ENCODE measurements at places on chromosomes 13 and 19.

- DNase-seq, result no peak
These were observed 13.5 kb upstream of the PLA2G4C start for GRCh38 chr19:48123907-48124651.

DNA sequence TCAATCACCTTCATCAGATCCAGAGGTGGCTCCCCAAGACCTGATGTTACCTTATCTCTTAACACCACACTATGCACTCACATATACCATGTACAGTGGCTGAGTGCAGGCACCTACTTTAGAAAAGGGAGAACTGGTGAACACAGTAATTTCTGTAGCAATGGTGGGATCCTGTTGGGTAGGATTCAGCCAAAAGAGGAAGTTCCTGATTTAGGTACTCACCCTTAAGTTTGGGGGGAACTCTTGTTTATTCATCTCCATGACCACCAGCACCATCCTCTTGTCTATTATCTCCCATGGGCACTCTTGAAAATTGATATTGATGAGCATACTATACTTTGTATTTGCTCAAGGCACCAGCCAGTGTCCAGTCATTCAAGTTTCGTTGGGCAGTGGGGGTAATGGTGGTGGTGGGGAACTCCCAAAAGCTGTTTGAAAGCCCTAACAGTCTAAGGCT is 324.4 kb downstream of the LMO7 start:
- no peak for DNase-seq

- no peak for DNase-seq
These were observed 20.2 kb upstream of the MYDGF start for GRCh38 chr19:4690361-4690760.

GRCh38 chr19:7527516-7528191 is 5.2 kb downstream of the MCOLN1 start:
- DNase-seq, result peak; percentile 57

DNA sequence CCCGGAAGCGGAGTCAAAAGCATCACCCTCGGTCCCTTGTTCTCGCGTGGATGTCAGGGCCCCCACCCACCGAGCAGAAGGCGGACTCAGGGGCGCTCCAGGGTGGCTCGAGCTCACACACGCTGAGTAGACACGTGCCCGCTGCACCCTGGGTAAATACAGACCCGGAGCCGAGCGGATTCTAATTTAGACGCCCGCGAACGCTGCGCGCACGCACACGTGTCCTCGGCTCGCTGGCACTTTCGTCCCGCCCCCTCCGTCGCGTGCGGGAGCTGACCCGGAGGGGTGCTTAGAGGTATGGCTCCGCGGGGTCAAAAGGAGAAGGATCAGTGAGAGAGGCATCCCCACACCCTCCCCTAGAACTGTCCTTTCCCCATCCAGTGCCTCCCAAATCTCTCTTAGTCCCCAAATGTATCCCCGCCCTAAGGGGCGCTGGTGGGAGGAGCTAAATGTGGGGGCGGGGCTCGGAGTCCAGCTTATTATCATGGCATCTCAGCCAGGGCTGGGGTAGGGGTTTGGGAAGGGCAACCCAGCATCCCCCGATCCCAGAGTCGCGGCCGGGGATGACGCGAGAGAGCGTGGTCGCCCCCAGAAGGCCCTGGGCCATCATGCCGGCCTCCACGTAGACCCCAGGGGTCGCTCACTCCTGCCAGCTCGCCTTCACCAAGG is 451 bp upstream of the ICAM5 start:
- no peak for DNase-seq

DNA sequence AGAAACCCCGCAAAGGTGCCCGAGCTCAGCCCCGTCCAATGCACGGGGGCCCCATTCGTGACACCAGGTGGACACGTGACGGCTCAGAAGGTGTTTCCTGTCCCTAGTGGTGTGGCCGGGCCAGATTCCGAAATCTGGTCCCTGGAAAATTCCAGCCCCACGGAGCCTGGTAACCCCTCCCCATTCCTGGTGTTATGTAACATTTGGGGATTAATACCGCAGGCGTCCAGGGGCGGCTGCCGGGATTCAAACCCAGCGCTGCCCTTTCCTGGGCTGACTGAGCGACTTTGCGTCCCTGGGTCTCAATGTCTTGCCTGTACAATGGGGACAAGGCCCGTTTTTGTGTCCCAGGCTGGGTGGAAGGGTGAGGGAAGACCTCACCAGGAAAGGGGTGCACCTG is 1.0 kb upstream of the PLK5 start:
- DNase-seq, result no peak

- no peak for DNase-seq
These were observed 23.1 kb downstream of the LRFN3 start for GRCh38 chr19:35959040-35959967.

DNA sequence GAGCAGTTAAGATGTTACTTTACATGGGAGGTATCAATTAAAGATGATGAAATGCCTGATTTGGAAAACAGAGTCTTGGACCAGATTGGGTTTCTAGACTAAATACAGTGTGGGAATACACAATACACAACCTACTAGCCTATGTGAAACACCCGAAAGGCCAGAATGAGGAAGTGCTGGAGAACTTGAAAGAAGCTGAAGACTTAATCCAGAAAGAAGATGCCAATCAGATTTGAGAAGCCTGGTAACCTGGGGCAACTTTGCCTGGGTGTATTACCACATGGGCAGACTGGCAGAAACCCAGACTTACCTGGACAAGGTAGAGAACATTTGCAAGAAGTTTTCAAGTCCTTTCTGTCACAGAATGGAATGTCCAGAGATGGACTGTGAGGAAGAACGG is 43.2 kb downstream of the N4BP2L1 start:
- DNase-seq, result no peak

- DNase-seq, result no peak
These were observed 16.0 kb downstream of the SLC1A5 start for GRCh38 chr19:46772170-46773017.

- no peak for DNase-seq
These were observed 2.7 kb downstream of the CYP4F12 start for GRCh38 chr19:15675560-15675959.

DNA sequence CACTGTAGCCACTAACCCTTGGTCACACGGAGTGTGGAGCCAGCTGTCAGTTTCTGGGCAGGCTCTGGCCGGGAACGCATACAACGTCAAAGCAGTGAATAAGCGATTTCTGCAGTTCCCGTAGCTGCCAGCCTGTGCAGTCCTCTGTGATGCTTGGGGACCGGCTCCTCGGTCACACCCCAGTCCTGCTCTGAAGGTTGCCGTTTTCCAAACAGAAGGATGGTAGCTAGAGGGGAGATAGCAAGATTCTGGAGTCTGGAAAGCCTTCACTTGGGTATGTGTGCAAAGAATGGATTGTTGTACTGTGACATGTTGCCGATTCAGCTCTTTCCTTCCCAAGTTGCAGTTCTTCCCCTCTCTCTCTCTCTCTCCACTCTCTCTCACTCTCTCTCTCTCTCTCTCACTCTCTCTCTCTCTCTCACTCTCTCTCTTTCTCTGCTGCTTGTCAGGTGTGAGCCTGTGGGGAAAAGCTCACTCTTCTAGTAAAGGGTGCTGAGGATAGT is 38.7 kb upstream of the C1QTNF9 start:
- DNase-seq, result peak; percentile 70

GRCh38 chr19:50975766-50976165 is 6.4 kb upstream of the KLK6 start:
- no peak for DNase-seq

GRCh38 chr19:5030822-5031221 is 61.9 kb downstream of the KDM4B start:
- no peak for DNase-seq

GRCh38 chr13:24505756-24506155 is 6.8 kb downstream of the PARP4 start:
- no peak for DNase-seq

GRCh38 chr13:41955605-41956004 is 5.3 kb downstream of the VWA8 start:
- no peak for DNase-seq

DNA sequence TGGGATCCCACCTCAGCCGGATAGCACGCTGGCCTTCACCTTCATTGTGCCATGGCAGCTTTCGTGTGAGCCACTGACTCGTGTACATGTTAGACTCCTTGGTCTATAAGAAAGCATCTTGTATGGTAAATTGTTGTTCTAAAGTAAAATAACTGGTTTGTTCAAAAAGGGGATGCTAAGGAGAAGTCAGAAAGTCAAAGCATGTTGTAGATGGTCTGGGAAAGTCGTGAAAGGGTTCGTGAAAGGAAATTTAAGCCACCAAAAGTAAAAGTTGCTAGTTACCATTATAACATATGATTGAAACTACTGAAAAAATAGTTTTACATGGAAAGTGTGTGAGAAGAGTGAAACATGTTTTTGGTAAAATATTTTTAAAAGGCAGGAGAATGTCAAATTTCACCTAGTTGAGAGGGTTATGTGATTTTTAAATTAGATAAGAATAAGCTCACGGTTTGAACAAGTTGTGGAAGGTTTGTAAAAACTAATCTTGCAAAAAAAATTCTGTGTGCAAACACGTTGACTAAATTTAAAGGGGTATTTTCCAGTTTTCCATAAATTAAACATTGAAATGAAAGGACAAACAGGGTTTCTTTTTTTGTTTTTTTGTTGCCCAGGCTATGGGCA is 23.4 kb downstream of the DPRX start:
- no peak for DNase-seq

GRCh38 chr19:50745221-50745620 is 22.1 kb downstream of the CLEC11A start:
- no peak for DNase-seq

- no peak for DNase-seq
These were observed 3.4 kb downstream of the SF3A2 start for GRCh38 chr19:2239771-2240770.

DNA sequence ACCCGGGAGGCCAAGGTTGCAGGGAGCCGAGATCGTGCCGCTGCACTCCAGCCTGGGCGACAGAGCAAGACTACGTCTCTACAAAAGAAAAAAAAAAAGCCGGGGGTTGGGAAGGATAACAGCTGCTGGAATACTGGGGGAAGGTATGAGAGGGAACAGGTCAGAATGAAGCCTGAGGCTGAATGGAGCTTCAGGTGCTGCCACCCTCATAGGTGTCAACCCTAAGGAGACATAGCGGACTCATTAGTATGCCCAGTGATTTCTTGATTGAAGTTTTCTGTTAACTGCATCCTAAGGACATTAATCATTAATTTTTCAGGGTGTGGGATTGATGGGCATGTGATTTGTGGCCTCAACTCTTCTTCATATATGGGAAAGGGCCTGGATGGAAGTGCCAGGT is 6.0 kb downstream of the SMARCA4 start:
- DNase-seq, result no peak

GRCh38 chr13:20119960-20120359 is 40.9 kb downstream of the GJA3 start:
- DNase-seq, result no peak

GRCh38 chr13:33452873-33453517 is 167.4 kb upstream of the STARD13 start:
- peak; percentile 54 for DNase-seq

- DNase-seq, result no peak
These were observed 16.6 kb upstream of the RANBP3 start for GRCh38 chr19:5994405-5995165.

GRCh38 chr19:42201489-42202289 is 15.8 kb downstream of the DEDD2 start:
- DNase-seq, result peak; percentile 58

GRCh38 chr13:19845758-19846157 is 17.7 kb downstream of the ZMYM5 start:
- peak; percentile 94 for DNase-seq

DNA sequence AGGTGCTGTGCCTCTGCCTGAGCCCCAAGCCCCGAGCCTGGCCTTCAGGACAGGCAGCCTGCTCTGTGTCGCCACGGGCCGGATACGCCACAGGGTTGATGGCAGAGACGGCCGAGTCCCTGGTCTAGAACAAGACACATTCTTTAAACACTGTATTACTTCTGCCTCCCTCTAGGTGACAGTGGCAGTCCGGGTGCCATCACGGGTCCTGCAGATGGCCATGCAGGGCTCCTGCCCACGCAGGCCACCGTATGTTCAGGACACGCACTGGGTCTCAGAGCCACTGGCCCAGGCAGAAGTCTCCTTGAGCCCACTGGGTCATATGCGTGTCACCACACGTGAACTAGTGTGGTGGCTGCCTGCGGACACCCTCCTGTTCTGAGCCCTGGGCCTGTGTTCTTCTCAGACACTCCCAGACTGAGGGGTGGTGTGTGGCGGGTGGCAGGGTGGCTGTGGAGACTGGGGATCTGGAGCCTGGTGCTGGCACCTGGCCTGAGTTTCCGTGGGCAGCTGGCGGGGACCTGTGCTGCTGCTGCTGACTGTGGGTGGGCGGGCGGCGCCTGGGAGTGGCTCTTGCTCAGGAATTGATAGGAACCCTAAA is 4.4 kb downstream of the PLEKHJ1 start:
- DNase-seq, result no peak

DNA sequence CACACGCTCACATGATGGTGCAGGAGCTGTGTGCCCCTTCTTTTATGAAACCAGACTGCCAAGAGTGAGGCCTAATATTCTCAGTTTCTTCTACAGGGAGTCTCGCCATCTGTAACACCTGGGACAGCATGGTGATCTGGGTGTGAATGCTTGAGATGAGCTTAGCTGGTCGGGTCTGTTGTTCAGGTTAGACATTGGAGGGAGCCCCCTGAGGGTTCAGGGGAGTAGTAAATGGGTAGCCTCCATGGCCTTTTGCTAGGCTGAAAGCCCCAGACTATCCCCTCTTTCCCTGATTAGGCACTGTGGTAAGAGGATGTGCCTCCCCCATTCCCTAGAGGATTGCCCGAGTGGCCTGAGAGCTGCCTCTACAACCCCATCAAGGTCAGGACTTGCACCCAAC is 1916.1 kb downstream of the PCDH9 start:
- no peak for DNase-seq

DNA sequence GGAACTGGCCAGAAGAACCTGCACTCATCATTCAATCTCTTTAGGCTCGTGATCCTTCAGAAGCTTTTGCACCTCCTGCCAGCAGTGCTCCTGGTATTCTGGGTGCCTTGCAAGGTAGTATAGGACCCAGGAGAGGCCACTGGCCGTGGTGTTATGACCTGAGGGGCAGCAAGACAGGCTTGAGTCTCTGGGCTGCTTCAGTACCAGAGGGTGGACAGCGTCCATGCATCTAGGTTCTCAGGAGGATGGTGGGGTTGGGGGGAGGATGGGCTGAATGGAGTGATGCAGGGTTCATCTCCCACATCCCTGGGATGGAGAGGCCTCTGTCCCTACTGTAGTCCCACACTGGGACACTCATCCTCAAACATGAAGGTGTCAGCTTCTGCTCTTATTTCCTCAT is 41.1 kb downstream of the OR10H4 start:
- no peak for DNase-seq

DNA sequence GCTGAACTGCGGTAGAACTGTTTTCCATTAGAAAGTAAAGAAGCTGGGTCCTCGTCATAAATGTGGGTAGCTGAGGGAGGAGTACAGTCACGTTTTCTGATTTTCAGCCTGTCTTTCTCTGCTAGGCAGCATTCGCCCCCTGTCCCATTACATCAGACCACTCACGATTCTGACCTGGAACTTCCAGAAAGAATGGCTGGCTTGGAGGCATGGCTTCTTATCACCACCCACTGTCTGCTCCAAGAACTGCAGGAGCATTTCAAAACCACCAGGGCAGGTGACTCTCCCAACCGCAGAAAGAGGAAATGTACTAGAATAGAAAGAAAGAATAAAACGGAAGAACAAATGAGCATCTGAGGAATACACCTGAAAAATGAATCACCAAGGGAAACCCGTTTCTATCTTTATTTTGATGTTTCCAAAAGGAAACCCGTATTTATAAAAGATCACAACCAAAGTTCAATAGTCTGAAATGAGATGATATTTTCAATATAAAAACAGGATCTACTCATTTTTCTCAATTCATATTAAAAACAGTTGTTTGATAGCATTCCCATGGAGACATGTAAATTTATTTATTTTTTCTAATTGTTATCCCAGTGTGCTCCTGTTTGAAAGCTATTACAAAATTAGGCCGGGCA is 22.1 kb upstream of the POMP start:
- peak; percentile 69 for DNase-seq

Measured in muscle of leg (tissue), 16 donors.